ENCODE measurements at places on chromosomes 1 and 21. TPM values are rescaled to one million over a fixed set of nuclear protein-coding genes. Genes with fewer than 3 reads are reported as not detected.
A peak's percentile ranks its signal among the peaks of the same experiment; 100 is the strongest.

- H3K27ac ChIP-seq = no peak overlapping the region
- no peak overlapping the region for H3K4me3 ChIP-seq
- H3K4me1 ChIP-seq = no peaks in the 10 kb centered on the region
- no peak for DNase-seq
- H3K36me3 ChIP-seq = no peaks in the 10 kb centered on the region
These were observed 2.5 kb downstream of the KRTAP10-4 start for GRCh38 chr21:44576025-44576420.

Gene XCL2
- not detected for total RNA-seq

DNA sequence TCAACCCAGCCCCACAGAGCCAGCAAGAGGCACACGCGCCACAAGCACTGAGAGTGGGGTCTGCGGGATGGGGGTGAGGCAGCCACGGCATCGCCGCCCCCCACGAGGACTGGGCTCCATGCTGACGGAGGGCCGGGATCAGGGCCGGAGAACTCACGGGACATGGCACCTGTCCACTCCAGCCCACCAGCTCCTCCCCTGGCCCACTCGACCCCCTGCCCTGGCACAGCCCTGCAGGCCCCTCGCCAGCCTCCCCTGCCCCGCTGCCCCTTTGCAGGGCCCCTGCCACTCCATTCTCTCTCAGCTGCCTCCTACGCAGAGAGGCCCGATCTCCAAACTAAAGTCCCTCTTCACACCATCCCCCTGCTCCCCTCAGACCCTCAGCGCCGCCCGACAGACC lies 134.0 kb downstream of the NPHP4 start:
- no peak overlapping the region for H3K27ac ChIP-seq
- H3K4me1 ChIP-seq = no peaks in the 10 kb centered on the region
- no peaks in the 10 kb centered on the region for H3K27me3 ChIP-seq
- H3K36me3 ChIP-seq = peaks cover 4% of the 10 kb centered on the region
- no peak for DNase-seq

DNA sequence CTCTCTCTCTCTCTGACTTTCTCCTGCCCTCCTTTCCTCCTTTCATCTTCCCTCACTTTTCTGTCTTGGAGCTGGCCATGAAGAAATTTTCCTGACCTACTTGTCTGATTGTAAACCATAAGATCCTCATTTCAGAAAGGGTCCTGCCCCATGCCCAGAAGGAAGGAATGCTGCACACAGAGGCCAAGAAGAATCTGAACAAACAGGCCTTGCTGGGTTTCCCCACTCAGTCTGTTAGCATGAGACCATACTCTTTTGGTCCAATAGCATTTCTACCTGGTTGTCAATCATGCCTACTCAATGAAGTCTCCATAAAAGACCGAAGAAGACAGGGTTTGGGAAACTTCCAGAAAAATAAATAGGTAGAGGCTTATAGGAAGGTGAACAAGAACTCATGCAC lies 128.7 kb downstream of the MAB21L3 start:
- H3K27me3 ChIP-seq = no peaks in the 10 kb centered on the region
- no peak overlapping the region for H3K4me3 ChIP-seq

GRCh38 chr1:220045356-220046051 lies 801 bp downstream of the EPRS1 start:
- no peaks in the 10 kb centered on the region for H3K27me3 ChIP-seq
- no peaks in the 10 kb centered on the region for H3K36me3 ChIP-seq
- peak overlapping the region; percentile 78 for H3K27ac ChIP-seq
- peak overlapping the region; percentile 79 for H3K4me3 ChIP-seq
- peaks cover 13% of the 10 kb centered on the region for H3K4me1 ChIP-seq

Gene C1orf159
- total RNA-seq = 19.5 TPM

DNA sequence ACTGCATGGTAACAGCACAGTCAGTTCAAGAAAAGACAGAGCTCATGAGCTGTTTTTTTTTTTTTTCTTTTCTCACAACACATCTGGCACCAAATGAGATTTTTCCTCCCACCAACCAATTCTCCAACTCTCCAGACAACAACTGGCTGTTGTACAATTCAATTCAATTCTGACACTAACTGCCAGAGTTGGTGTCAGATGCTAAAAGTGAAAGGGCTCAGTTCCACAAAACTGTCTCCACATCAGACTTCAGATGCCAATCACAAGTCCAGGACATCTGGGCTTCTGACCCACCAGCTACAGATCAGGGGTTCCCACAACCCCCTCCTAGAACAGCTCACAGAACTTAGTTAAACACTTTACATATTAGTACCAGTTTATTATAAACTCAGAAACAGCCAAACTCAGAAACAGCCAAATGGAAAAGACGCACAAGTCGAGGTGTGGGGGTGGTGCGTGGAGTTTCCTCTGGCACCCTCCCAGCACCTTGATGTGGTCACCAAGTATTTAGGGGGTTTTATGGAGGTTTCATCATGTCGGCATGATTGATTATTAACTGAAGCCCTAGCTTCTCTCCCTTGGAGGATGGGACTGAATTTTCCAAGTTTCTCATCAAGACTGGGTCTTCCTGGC lies 39.2 kb upstream of the LRRC8D start:
- H3K4me1 ChIP-seq = no peaks in the 10 kb centered on the region
- H3K4me3 ChIP-seq = no peak overlapping the region
- no peaks in the 10 kb centered on the region for H3K27me3 ChIP-seq
- H3K27ac ChIP-seq = no peak overlapping the region

Gene KLHDC8A
- total RNA-seq = 1.1 TPM

Gene MANEAL
- total RNA-seq = 4.0 TPM

DNA sequence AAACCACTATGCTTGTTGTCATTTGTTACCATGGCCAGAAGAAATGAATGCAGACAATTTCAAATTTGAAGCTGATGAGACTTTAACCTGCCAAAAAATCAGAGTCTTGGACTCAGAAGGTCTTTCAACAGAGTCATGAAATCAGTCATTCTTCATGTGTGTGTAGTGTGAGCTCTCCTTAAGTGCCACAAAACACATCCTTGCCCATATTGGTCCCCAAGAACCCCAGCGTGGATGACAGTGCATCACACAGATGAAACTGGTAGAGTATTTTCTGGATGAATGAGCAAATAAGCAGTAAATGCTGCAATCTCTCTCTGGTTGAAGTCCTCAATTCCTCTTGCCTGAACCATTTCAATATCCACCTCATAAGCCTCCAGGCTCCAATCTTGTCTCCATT lies 28.7 kb upstream of the ETS2 start:
- H3K4me1 ChIP-seq = no peaks in the 10 kb centered on the region
- H3K4me3 ChIP-seq = no peak overlapping the region
- H3K36me3 ChIP-seq = no peaks in the 10 kb centered on the region
- no peak overlapping the region for H3K27ac ChIP-seq

- peaks cover 4% of the 10 kb centered on the region for H3K4me1 ChIP-seq
- H3K36me3 ChIP-seq = no peaks in the 10 kb centered on the region
- DNase-seq = no peak
- no peak overlapping the region for H3K4me3 ChIP-seq
These were observed 25.8 kb downstream of the RRP1 start for GRCh38 chr21:43815107-43815613.

GRCh38 chr1:76147917-76148316 lies 73.4 kb downstream of the ST6GALNAC3 start:
- no peaks in the 10 kb centered on the region for H3K27me3 ChIP-seq
- H3K4me3 ChIP-seq = no peak overlapping the region
- no peak overlapping the region for H3K27ac ChIP-seq
- H3K4me1 ChIP-seq = peaks cover 18% of the 10 kb centered on the region
- H3K36me3 ChIP-seq = no peaks in the 10 kb centered on the region
- DNase-seq = no peak

GRCh38 chr21:38175306-38175705 lies 81.5 kb upstream of the KCNJ15 start:
- no peak overlapping the region for H3K27ac ChIP-seq
- no peaks in the 10 kb centered on the region for H3K27me3 ChIP-seq
- peaks cover 11% of the 10 kb centered on the region for H3K4me1 ChIP-seq
- no peaks in the 10 kb centered on the region for H3K36me3 ChIP-seq

- H3K4me1 ChIP-seq = no peaks in the 10 kb centered on the region
- no peak overlapping the region for H3K4me3 ChIP-seq
- no peaks in the 10 kb centered on the region for H3K36me3 ChIP-seq
These were observed 22.4 kb upstream of the ASB17 start for GRCh38 chr1:75954586-75954985.

Gene SLC30A2
- total RNA-seq = 51.6 TPM

Gene KIAA0040
- 16.4 TPM for total RNA-seq

Gene CXADR
- total RNA-seq = 75.4 TPM

DNA sequence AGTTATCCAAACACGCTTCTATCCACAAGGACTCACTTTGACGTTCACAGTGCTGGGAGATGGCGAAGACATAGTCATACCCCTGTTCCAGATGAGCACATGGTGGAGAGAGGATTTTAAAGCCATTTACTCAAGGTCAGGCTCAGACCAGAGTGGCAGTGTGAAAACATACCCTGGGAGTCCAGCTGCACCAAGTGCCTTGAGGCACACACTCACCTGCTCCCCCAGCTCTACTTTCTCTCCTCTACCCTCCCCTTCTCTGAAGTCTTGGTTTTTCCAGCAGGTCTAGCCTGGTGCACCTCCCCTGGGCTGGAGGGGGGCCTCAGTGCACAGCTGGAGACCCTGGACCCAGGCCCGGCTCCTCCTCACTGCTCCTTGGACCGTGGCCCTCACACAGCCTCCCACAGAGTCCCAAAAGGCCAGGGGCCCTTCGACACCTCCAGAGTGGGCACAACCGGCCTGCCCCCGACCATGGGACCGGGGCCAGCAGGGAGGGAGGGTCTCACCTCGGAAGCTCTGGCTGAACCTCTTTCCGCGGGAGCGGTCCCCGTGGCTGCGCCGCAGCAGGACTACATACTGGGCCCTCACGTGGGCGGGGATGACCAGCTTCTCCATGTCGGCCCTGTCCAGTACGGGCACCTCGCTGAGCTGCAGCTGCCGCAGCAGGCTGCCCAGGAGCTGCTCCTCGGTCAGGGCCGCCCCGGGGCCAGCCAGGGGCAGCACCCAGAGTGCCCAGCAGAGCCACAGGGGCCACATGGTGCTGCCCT lies 452 bp downstream of the LEFTY2 start:
- no peaks in the 10 kb centered on the region for H3K27me3 ChIP-seq
- H3K36me3 ChIP-seq = no peaks in the 10 kb centered on the region
- H3K4me3 ChIP-seq = no peak overlapping the region
- H3K4me1 ChIP-seq = peaks cover 11% of the 10 kb centered on the region

Gene C1orf198
- 124 TPM for total RNA-seq

- no peak for DNase-seq
- no peaks in the 10 kb centered on the region for H3K27me3 ChIP-seq
- H3K4me3 ChIP-seq = no peak overlapping the region
- H3K36me3 ChIP-seq = no peaks in the 10 kb centered on the region
- H3K4me1 ChIP-seq = no peaks in the 10 kb centered on the region
- H3K27ac ChIP-seq = no peak overlapping the region
These were observed 13.2 kb downstream of the NGF start for GRCh38 chr1:115324649-115325420.

Gene CFHR4
- total RNA-seq = not detected

DNA sequence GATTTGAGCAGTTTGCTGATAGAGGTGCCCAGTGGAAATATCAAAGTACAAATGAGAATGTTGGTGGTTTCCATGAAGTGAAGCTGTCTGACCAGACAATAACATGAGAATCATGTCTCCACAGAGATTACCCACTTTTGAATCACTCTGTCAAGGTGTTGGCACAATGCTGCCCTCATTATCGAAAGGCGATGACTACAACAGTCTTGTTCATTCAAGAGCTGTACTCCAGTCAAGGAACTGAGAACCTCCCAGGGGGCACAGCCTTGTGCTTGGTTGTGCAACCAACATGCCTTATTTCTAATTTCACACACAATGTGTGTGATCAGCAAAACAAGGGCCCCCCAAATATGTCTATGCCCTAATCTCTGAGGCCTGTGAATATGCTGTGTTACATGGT lies 35.7 kb downstream of the ETS2 start:
- DNase-seq = no peak
- H3K27ac ChIP-seq = no peak overlapping the region
- no peaks in the 10 kb centered on the region for H3K27me3 ChIP-seq

GRCh38 chr1:155970531-155971167 lies 7.7 kb downstream of the ARHGEF2 start:
- H3K27ac ChIP-seq = no peak overlapping the region
- peaks cover 21% of the 10 kb centered on the region for H3K36me3 ChIP-seq
- peaks cover 52% of the 10 kb centered on the region for H3K4me1 ChIP-seq
- peak; percentile 36 for DNase-seq
- H3K27me3 ChIP-seq = no peaks in the 10 kb centered on the region
- no peak overlapping the region for H3K4me3 ChIP-seq

- H3K4me1 ChIP-seq = peaks cover 7% of the 10 kb centered on the region
- DNase-seq = no peak
- no peaks in the 10 kb centered on the region for H3K36me3 ChIP-seq
- H3K27ac ChIP-seq = no peak overlapping the region
These were observed 21.3 kb upstream of the RUNX1 start for GRCh38 chr21:35070436-35070835.

- DNase-seq = no peak
- no peak overlapping the region for H3K4me3 ChIP-seq
- no peaks in the 10 kb centered on the region for H3K36me3 ChIP-seq
These were observed 29.3 kb downstream of the SLX9 start for GRCh38 chr21:44969066-44969670.

Gene IVL
- not detected for total RNA-seq

GRCh38 chr1:164693564-164694359 lies 134.8 kb downstream of the PBX1 start:
- H3K27me3 ChIP-seq = no peaks in the 10 kb centered on the region
- no peak overlapping the region for H3K27ac ChIP-seq
- H3K4me1 ChIP-seq = no peaks in the 10 kb centered on the region
- no peak overlapping the region for H3K4me3 ChIP-seq

DNA sequence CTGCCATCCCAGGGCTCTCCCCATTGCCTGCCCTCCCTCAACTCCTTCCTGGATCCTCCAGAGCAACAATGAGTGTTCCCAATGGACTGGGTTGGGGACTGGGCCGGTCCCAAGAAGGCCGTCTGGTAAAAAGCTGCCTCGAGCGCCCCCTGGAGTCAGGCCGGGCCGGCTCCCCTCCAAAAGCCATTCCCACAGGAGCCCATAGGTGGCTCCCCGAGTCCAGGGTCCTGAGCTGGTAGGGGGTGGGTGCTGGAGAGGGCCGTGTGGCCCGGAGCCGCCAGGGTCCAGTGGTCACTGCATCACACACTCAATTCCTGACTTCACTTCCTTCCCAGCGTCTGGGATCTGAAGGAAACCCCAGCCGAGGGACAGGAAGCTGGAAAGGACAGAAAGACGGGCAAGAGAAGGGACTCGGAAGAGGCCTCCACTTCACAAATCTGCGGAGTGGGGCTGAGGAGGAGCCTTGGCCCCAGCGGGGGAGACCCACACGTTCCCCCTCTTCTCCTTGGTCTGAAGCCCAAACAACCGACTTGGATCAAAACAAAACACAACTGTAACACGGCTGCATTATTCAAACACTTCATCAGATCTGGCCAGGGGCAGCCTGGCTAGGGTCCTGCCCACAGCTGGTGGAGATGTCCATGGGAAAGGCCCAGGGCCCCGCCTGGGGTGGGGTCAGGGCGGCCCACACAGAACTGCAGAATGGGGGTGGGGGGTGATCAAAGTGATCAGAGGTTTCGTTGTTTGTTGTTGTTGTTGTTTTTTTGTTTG lies 10.9 kb upstream of the ALDH4A1 start:
- H3K27ac ChIP-seq = peak overlapping the region; percentile 90
- peak; percentile 95 for DNase-seq
- H3K27me3 ChIP-seq = no peaks in the 10 kb centered on the region
- H3K4me1 ChIP-seq = peaks cover 6% of the 10 kb centered on the region
- H3K36me3 ChIP-seq = peaks cover 19% of the 10 kb centered on the region

Gene MYCL
- 3.1 TPM for total RNA-seq

Measured in thyroid gland (tissue), 4 donors.